ENCODE measurements at places on chromosomes 3 and 15.
A peak's percentile ranks its signal among the peaks of the same experiment; 100 is the strongest.

- DNase-seq = no peak
- H3K36me3 ChIP-seq = no peaks in the 10 kb centered on the region
- H3K4me1 ChIP-seq = no peaks in the 10 kb centered on the region
- H3K4me3 ChIP-seq = no peak overlapping the region
These were observed 290.0 kb downstream of the ADAMTSL3 start for GRCh38 chr15:83943849-83944404.

DNA sequence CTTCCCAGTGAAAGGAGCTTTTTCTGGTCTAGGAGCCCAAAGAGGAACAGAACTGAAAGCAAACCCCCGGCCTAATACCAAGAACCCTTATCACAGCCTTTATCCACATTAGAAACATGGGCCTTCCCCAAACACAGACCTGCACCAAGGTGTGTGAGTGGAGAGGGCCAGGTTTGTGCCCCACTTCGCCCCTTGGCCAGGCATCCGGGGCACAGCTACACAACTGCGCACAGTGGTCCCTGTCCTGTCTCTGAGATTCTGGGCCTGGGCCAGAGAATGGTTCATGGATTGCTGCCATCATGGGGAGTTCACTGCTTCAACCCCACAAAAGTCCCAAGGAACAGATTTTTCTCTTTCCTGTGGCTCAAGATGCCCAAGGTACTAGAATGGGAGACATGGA, 125.5 kb upstream of the ABHD17C start:
- H3K36me3 ChIP-seq = no peaks in the 10 kb centered on the region
- H3K4me3 ChIP-seq = no peak overlapping the region
- no peaks in the 10 kb centered on the region for H3K4me1 ChIP-seq
- no peak overlapping the region for H3K27ac ChIP-seq
- no peak for DNase-seq

DNA sequence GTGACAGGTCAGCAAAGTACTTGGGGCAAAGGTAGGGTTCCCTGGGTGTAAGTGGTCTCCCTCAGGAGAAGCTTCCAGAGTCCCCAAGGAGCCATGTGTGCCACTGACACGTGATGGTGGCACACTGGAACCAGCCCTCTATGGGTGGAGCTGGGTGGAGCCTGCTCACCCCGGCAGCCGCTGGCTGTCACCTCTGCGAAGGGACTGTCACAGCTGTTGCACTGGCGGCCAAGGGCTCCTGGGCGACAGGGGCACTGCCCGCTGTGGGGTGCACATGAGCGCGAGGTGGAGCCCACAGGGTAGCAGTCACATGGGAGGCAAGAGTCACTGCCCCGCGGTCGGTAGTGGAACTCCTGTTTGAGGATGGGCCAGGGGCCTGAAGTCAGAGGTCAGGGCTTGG, 12.0 kb downstream of the CELSR3 start:
- H3K4me3 ChIP-seq = no peak overlapping the region
- no peaks in the 10 kb centered on the region for H3K27me3 ChIP-seq
- no peak for DNase-seq
- peaks cover 7% of the 10 kb centered on the region for H3K4me1 ChIP-seq
- no peak overlapping the region for H3K27ac ChIP-seq
- peaks cover 27% of the 10 kb centered on the region for H3K36me3 ChIP-seq

DNA sequence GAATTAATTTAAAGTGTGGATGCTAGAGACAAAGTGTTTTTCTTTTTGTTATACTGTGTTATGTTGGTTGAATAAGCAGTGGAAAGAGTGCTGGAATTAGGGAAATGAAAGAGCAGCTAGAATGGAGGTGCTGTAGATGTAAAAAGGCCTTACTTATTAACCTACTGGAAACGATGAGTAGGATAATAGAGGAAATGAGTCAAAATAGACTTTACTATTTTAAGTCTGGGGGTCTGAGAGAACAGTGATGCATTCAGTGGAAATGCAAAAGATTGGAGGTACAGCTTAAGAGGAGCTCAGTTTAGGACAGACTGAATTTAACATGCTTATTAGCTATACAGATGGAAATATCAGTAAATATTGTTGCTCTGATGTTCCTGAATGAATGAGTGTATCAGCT, 674.0 kb downstream of the OTOL1 start:
- no peak for DNase-seq
- no peak overlapping the region for H3K4me3 ChIP-seq
- H3K27me3 ChIP-seq = no peaks in the 10 kb centered on the region
- no peaks in the 10 kb centered on the region for H3K36me3 ChIP-seq
- H3K27ac ChIP-seq = no peak overlapping the region

- peaks cover 8% of the 10 kb centered on the region for H3K27me3 ChIP-seq
- no peaks in the 10 kb centered on the region for H3K4me1 ChIP-seq
- H3K27ac ChIP-seq = no peak overlapping the region
- DNase-seq = no peak
These were observed 14.7 kb upstream of the SLCO2A1 start for GRCh38 chr3:134044459-134044858.

DNA sequence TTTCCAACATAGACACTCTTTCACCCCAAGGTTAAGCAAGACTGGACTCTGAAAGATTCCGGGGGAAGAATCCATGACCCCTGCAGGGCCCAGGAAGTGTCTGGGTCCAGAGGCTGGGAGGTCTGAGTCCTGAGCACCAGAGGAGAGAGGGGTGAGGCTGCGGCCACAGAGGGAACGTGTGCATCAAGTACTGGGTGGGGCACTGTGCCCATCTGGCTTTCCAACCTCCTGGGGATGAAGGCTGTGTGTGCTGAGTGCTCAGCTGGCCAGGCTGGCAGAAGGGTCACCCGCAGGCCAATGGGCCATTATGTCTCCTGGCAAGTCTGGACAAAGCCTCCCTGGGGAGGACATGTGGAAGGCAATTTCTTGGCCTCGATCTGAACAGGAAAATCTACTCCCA, 3.3 kb downstream of the CHRNA3 start:
- no peaks in the 10 kb centered on the region for H3K36me3 ChIP-seq
- DNase-seq = peak; percentile 13
- H3K27ac ChIP-seq = no peak overlapping the region
- no peak overlapping the region for H3K4me3 ChIP-seq

DNA sequence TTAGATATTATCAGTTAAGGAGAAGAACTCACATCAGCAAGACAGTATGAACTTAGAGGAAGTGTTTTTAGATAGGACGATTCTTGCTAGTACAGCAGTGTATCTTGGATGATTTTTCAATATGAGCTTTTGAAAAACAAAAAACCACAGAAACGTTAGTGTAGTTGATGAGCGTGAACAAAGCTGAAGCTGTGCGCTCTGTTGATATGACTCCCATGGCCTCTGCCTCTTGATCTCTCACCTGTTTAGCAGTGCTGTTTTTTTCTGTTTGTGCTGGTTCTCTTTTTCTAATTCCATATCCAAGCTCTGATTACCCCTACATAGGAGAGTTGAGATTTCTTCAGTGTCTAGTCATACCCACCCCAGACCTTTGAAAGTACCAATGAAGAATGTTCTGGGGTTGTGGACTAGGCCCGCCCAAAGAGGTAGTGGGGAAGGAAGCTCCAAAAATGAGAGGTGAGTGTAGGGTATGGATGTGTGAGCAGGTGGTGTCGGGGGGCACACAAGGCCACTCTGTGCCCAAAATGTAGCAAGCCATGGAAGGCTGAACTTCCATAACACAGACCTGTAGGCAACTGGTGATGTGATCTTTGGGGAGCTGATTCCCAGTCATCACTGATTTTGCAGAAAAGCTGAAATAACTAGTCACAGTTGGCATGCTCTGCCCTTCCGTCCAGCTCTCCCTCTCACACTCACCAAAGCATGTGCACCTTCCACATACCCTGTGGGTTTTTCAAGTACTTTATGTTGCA, 20.0 kb upstream of the CMTM7 start:
- peaks cover 37% of the 10 kb centered on the region for H3K4me1 ChIP-seq
- H3K27ac ChIP-seq = peak overlapping the region; percentile 83
- DNase-seq = peak; percentile 40
- H3K27me3 ChIP-seq = no peaks in the 10 kb centered on the region

GRCh38 chr3:139454346-139454745, 22.0 kb downstream of the RBP2 start:
- DNase-seq = no peak
- no peaks in the 10 kb centered on the region for H3K27me3 ChIP-seq
- no peak overlapping the region for H3K4me3 ChIP-seq
- H3K36me3 ChIP-seq = no peaks in the 10 kb centered on the region
- H3K4me1 ChIP-seq = no peaks in the 10 kb centered on the region

- DNase-seq = no peak
- no peak overlapping the region for H3K27ac ChIP-seq
- no peak overlapping the region for H3K4me3 ChIP-seq
- H3K36me3 ChIP-seq = no peaks in the 10 kb centered on the region
- H3K4me1 ChIP-seq = peaks cover 5% of the 10 kb centered on the region
These were observed 41.1 kb upstream of the UBE2E2 start for GRCh38 chr3:23161896-23162570.

DNA sequence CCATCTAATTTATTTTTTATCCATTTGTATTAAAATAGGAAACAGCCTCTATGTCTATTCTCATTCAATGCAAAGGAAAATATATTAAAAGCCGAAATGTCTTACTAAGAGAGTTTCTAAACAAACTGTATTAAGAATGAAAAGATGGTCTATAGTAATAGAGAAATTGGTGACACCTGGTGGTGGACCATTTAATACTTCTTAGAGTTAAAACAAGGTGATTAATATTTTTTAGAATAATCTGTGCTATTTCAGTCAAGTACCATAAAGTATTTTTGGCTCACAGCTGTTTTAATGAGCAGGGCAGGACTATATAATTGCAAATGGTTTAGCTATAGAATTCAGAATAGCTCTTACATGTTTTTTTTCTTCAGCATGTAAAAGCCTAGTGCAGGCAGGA, 55.7 kb downstream of the SYNPR start:
- H3K4me3 ChIP-seq = no peak overlapping the region
- no peaks in the 10 kb centered on the region for H3K36me3 ChIP-seq
- no peak overlapping the region for H3K27ac ChIP-seq
- DNase-seq = no peak
- H3K4me1 ChIP-seq = no peaks in the 10 kb centered on the region
- H3K27me3 ChIP-seq = no peaks in the 10 kb centered on the region

GRCh38 chr3:187799942-187800641, 54.8 kb upstream of the BCL6 start:
- H3K27me3 ChIP-seq = no peaks in the 10 kb centered on the region
- H3K27ac ChIP-seq = peak overlapping the region; percentile 99
- peaks cover 74% of the 10 kb centered on the region for H3K4me1 ChIP-seq
- peak; percentile 56 for DNase-seq
- H3K36me3 ChIP-seq = peaks cover 13% of the 10 kb centered on the region
- peak overlapping the region; percentile 58 for H3K4me3 ChIP-seq

- H3K4me3 ChIP-seq = no peak overlapping the region
- H3K27me3 ChIP-seq = no peaks in the 10 kb centered on the region
- no peaks in the 10 kb centered on the region for H3K36me3 ChIP-seq
These were observed 21.5 kb downstream of the CYFIP1 start for GRCh38 chr15:22958487-22959280.

DNA sequence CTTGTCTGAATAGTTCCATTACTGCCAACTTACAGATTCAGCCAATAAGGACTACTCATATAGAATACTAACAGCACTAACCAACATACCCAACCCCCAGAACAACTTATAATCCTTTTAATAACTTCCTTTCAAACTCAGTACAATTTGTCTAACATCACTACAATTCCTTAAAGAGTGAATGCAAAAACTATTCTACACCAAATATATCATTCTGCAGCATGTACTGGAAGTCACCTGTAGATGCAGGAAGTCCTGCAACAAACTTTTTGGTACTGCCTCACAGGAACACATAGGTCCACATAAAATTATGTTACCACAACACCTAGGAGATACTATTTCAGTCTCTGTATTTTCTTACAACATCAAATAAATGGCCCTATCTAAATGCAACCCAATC, 2.1 kb downstream of the CCNL1 start:
- peak overlapping the region; percentile 100 for H3K27ac ChIP-seq
- peaks cover 90% of the 10 kb centered on the region for H3K36me3 ChIP-seq
- peak overlapping the region; percentile 90 for H3K4me3 ChIP-seq
- DNase-seq = no peak
- H3K4me1 ChIP-seq = peaks cover 66% of the 10 kb centered on the region
- no peaks in the 10 kb centered on the region for H3K27me3 ChIP-seq

GRCh38 chr3:128872744-128873143, 6.7 kb upstream of the ACAD9 start:
- DNase-seq = no peak
- peaks cover 5% of the 10 kb centered on the region for H3K36me3 ChIP-seq
- H3K4me3 ChIP-seq = no peak overlapping the region
- no peaks in the 10 kb centered on the region for H3K27me3 ChIP-seq
- H3K4me1 ChIP-seq = peaks cover 19% of the 10 kb centered on the region
- no peak overlapping the region for H3K27ac ChIP-seq

DNA sequence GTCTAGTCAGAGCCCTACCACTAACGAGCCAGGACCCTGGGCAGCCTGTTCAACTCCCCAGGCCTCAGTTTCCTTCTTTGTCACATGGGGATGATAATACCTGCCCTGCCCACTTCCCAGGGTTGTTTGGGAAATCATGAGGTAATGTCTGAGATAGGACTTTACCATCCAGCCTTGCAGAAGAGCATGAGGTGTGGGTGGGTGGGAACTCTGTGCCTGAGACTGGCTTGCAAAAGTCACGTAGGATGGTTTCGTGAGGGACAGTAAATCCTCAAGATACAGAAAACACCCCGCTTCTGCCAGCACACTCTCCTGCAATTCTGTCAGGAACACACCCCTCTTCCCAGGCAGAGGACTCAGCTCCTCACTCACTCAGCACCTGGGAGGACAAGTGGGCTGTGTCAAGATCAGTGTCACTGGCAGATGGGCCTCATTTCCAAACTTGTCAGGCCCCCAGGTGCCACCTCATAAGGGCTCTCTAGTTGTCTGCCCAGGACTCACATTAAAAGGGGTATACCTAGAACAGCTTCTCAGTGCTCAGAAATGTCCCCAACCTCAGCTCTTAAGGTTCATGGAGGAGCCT, 58.4 kb downstream of the DAPK2 start:
- H3K4me1 ChIP-seq = peaks cover 17% of the 10 kb centered on the region
- DNase-seq = no peak
- H3K36me3 ChIP-seq = no peaks in the 10 kb centered on the region
- H3K27me3 ChIP-seq = no peaks in the 10 kb centered on the region

DNA sequence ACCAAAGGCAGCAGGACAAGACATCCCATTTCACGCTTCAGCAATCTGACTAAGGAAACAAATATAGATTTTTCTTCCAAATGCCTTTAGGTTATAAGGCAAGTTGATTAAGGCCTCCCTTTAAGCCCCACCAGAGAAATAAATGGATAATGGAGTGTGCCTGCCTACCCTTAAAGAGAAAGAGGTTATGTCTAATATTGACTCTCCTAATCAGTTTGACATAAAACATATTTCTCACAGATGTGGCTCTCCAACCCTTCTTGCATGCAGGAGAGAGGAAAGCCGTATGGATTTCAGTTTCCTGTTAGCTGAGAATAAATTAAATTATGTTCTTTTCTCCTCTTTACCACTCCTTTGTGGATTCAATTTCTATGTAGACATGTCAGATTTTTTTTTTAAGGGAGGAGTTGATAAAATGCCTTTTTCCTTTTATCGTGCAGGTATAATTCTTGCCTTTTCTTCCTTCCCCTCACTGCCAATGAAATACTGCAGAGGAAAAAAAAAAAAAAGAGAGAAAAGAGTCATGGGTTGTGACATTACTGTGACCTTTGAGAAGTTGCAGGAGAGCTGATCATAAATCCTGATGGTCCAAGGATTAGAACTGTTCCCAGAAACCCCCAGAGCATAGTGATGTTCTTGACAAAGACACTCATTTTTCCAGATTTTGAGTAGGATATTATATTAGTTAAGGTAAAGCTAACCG, 355.3 kb upstream of the SLCO3A1 start:
- no peaks in the 10 kb centered on the region for H3K36me3 ChIP-seq
- no peak overlapping the region for H3K27ac ChIP-seq
- H3K4me1 ChIP-seq = no peaks in the 10 kb centered on the region
- DNase-seq = no peak
- H3K27me3 ChIP-seq = no peaks in the 10 kb centered on the region

GRCh38 chr15:75981149-75981815, 30.9 kb downstream of the NRG4 start:
- H3K4me1 ChIP-seq = no peaks in the 10 kb centered on the region
- no peaks in the 10 kb centered on the region for H3K36me3 ChIP-seq
- no peak overlapping the region for H3K27ac ChIP-seq
- no peak overlapping the region for H3K4me3 ChIP-seq

All from activated T-cell treated with anti-CD3 and anti-CD28 coated beads, Interleukin-2, amount 50 U/mL, for 24 hours (primary cell).